ENCODE measurements at places on chromosomes 1 and 21.

- DNase-seq = no peak
These were observed 118.4 kb downstream of the DISP1 start for GRCh38 chr1:222933273-222933672.

DNA sequence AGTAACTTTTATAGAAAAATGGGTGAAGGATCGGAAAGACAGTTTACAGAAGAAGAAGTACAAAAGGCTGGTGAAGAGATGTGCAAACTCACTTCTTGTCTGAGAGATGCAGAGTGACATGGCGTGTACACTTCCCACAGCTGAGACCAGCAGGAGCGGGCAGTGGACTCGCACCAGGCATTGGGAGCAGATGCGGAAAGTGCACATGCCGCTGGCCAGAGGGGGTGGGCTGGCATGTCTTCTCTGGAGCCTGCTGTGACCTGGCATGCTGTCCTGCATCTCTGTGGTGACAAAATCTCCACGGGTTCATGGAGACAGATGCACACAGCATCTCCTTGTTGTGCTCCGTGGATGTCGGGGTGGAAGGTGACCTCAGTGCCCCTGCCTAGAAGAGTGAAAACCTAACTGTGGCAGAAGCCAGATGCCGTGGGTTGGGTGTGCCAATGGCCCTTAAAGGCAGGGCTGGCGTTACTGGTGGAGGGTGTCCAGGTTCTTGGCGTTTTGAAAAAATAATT, 128.6 kb upstream of the COL6A1 start:
- DNase-seq = no peak

DNA sequence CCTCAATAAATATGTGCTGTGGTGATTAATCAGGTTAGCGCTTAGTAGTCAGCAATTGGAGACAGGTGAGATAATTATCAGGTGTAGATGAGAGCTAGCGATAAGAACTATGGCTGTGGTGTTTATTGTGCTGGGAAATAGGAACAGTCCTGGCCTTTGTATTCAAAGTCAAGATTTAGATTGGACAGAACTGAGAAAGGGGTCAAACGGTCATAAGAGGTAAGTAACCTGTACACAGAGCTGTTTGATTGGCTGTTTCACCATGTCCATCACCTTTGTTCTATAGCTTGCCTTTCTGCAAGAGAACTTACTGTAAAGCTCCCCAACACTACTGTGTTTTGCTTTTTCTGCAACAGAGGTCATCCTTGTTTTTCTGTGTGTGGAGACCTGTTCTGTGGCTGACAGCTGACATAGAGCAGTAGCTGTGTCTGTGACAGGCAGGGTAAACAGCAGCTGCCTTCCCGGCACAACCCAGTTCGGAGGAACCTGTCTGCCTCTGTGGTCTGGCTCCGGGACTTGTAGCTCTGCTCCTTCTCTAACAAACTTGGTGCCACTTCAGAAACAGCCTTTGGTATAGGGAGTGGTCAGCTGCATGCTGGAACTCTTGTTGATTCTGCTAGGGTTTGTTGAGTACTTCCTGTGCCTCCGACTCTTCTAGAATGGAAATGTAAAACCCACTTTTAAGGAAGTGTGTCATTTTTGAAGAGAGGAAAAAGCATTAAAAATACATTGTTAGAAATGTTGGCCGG, 21.1 kb upstream of the CDC42 start:
- DNase-seq = no peak

GRCh38 chr1:117026361-117026760, 24.8 kb downstream of the CD101 start:
- no peak for DNase-seq

DNA sequence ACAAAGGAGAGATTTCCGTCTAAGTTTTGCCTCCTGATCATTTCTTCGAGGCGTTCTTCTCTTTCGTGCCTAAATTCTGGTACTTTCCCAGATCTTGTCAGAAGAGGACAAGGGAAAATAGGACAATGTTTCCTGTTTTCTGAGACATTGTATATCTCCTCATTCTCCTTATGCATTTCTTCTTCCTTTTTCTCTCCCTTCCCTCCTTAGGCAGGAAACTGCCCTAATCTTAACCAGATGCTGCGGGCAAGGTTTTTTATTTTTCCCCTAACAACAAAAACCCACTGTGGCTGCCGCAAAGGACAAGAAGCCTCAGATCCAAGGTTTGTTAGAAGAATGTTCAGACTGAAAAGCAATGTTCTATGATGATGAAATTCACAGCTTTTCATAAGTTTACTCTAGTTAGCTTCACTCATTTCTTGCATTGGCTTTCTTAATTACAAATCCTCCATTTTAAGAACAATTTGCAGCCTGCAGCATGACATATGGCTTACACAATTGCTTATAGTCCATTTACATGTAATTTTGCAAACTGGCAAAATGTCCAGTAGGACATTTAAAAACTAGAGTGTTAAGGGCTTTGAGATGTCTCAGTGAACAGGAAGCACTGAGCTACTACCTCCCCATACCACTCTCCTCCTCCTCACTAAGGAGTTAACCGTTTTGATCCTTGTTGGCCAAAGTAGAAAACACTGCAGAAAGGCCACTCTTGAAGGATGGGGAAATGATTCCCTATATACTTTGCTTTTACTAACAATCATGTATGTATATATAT, 624 bp downstream of the CTSK start:
- DNase-seq = no peak

DNA sequence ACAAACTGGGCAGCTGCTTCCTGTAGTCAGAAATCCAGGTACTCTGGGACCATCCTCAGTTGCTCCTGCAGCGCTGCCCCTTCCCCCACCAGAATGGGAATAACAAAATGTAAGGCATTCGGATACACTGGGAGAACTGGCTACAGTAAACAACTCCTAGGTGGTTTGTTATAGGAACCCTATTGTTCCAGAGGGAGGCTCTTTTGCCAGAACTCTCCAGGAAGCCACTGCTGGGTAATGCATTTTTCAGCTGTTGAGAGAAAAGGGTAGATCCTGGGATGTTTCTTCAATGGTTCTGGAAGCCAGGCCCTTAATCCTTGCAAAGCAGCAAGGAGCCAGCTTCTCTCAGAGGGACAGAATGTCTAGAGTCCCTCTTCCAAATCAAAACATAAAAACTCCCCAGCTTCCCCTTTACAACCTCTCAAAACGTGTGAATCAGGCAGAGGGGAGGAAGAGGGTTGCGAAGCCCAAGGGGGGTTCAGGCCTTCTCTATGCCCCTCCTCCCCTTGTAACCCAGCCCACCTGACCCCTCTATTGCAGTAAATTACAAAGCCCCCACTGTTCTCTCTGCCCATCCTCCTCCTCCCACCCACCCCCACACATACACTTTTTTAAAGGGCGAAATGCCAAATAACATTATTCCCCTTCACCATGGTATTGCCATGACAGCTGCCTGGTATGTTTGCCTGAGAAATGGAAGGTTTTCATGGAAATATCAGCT, 29.1 kb downstream of the PLPP3 start:
- DNase-seq = no peak

DNA sequence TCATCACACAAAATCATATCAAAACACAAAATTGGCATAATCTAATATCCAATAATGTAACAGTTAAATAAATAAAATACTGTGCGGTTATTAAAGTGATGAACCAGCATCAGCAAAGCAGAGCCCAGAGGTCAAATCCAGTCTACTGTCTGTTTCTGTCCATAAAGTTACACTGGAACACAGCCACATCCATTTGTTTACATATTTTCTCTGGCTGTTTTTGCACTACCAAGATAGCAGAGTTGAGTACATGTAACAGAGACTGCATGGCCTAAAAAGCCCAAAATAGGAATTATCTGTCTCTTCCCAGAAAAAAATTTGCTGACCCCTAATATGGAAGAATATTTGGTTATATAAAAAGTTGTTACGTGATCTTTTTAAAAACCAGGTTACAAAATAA, 242.2 kb upstream of the DMRTA2 start:
- DNase-seq = no peak

DNA sequence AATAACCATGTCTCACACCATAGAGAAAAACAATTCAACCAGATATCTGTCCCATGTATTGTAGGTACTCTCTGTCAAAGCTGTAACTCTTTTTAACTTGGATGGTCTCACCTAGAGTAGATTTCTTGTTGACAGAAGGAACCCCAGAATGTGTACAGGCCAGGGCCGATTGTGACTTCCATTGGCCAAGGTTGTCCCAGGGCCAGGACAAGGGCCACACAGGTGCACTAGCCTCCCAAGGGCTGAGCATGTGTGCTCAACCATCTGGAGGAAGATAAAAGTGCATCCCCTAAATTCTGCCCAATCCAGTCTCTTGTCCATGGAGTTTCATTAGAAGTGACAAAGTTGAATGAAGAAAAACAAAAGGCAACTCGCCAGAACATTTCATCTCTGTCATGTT, 51.8 kb downstream of the SETD4 start:
- no peak for DNase-seq

DNA sequence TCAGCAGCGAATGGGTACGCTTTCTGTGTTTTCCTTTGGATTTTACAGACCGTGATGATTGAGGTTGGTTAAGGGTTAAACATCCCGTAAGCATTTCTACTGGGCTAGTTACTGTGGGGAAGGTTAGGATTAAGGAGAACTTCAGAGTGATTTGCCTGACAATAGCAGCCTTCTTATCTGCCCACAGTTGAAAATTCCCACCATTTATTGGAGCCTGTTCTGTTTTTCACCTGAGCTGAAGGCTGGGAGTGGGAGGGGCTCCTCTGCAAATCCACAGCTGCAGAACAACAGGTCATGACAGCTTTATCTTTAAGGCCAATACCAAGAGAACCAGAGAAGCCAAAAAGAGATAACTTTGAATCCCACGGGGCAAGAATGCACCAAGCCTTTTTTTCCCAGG, 168.6 kb downstream of the KAZN start:
- no peak for DNase-seq

DNA sequence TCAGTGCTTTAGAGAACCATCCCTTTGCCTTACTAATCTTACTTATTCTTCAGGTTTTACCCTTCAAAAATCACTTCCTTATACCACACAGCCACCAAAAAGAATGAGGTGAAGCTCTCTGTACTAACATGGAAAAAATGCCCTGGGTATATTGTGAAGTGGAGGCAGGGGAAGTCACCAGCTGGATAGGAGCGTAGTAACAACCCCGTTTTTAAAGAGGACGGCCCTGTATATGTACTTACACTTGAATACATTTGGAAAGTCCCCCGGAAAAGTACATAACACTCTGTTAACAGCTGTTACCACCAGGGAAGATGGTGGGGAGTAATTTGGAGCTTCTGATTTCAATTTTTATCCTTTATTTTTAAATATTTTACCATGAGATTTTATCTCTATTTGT, 28.2 kb upstream of the KHDRBS1 start:
- peak; percentile 12 for DNase-seq

DNA sequence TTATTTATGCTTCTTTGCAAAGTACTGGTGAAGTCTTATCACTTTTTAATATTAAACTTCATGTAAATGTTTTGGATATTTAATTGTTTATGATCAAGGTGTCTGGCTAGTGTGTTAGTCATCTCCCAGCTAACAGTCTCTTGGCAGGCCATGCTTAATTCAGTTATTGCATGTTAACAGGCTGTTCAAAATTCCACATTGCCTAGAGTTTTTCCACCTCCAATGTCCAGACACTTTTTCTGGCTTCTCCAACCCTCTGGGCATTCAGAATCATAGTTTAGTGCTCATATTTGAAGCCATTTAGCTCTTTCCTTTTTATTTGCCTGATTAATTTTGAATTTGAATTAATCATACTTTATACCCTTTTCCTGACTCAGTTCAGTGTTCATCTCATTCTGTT, 69.2 kb downstream of the OLFML2B start:
- DNase-seq = no peak

DNA sequence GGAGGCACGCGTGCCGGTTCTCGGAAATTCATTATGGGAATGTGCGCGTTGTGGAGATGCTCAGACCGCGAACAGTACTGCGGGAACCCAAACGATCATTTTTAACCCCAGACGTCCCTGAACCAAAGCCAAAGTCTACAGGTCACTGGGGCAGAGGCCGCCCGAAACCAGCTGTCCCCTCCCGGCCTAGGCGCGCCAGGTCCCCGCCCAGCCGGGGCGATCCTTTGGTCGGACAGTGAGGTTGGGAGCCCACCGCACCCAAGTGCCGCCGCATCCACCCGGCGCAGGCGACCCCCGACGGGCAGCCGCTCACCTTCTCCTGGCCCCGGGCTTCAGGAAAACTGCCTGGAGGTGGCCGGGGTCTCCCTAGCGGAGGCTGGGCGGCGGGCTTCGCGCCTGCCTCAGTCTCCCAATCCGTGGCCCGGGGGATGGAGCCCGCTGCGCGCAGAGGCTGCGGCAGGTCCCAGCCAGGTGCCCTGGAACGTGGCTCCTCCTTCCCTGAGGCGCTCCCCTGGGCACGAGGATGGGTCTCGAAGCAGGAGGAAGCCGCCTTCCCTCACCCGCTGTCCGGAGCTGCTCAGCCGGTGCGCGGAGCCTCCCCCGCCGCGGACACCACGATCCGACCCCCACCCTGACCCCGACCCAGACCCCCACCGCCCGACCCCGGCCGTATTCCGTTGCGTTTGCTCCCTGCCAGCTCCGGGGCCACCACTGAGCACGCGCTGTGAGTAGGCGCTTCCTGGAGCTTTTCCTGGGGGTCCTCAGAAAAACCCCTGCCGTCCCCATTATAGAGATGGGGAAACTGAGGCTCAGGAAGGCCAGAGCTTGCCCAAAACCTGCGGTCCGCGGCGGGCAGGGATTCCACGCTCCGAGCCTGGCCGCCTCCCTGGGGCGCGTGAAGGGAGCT, 8.1 kb upstream of the SLX9 start:
- DNase-seq = peak; percentile 30

- no peak for DNase-seq
These were observed 32.5 kb downstream of the LRRC3 start for GRCh38 chr21:44487831-44488230.

- peak; percentile 84 for DNase-seq
These were observed 81.5 kb downstream of the ABCA4 start for GRCh38 chr1:94039514-94039870.

GRCh38 chr1:92768915-92769314, 16.0 kb downstream of the EVI5 start:
- no peak for DNase-seq

DNA sequence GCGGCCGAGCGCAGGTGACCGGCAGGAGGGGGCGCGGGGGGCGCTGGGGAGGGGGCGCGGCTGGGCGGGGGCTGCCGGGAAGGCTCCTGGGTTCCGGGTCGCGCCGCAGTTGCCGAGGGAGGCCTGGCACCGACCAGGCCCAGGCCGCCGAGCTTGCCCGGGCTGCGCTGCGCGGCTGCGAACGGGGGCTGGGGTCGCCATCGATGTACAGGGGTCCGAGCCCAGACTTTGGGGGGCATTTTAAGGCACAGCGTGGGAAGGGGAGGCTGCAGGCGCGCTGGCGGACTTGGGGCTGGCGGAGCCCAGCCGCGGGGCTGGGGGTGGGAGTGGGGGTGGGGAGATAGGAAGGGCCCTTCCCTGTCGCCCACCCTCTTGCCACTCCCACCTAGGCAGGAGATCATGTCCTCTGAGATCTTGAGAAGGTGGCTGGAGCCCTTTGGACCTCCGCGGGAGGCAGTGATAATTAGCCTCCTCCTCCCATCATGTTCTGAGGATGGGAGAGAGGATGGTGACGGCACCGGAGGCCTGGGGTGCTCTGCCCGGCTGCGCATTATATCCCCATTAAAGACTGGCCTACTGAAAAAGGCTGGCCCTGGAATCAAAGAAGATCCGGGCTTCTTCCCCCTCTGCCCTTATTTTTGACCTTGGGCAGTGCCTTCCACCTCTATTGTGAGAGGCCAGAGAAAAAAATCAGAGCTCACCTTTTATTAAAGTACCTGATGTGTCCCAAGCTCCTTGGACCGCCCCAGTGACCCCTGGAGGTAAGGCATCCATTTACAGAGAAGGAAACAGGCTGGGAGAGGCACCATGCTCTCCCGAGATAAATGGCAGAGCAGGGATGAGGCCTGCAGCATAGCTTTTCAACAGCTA, 497 bp downstream of the FBXO44 start:
- DNase-seq = no peak

- DNase-seq = no peak
These were observed 20.3 kb downstream of the FASLG start for GRCh38 chr1:172679000-172679772.

Data from Daoy (cell line).